ENCODE measurements at places on chromosomes 16 and 17.

GRCh38 chr16:80806927-80807340 is 2.5 kb upstream of the CDYL2 start:
- DNase-seq: no peak
- H3K4me1 ChIP-seq: no peaks in the 10 kb centered on the region
- peak overlapping the region; percentile 36 for H3K27ac ChIP-seq
- no peaks in the 10 kb centered on the region for H3K27me3 ChIP-seq
- H3K4me3 ChIP-seq: no peak overlapping the region
- H3K36me3 ChIP-seq: no peaks in the 10 kb centered on the region

DNA sequence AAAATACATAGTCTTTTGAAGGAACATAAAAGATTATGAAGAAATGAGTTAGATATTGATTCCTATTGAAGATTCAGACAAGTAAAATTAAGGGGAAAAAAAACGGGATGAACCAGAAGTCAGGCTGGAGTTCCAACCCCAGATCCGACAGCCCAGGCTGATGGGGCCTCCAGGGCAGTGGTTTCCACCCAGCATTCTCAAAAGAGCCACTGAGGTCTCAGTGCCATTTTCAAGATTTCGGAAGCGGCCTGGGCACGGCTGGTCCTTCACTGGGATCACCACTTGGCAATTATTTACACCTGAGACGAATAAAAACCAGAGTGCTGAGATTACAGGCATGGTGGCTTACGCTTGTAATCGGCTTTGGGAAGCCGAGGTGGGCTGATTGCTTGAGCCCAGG is 9.5 kb downstream of the STH start:
- no peaks in the 10 kb centered on the region for H3K4me1 ChIP-seq
- no peaks in the 10 kb centered on the region for H3K27me3 ChIP-seq
- H3K27ac ChIP-seq: no peak overlapping the region
- DNase-seq: no peak

DNA sequence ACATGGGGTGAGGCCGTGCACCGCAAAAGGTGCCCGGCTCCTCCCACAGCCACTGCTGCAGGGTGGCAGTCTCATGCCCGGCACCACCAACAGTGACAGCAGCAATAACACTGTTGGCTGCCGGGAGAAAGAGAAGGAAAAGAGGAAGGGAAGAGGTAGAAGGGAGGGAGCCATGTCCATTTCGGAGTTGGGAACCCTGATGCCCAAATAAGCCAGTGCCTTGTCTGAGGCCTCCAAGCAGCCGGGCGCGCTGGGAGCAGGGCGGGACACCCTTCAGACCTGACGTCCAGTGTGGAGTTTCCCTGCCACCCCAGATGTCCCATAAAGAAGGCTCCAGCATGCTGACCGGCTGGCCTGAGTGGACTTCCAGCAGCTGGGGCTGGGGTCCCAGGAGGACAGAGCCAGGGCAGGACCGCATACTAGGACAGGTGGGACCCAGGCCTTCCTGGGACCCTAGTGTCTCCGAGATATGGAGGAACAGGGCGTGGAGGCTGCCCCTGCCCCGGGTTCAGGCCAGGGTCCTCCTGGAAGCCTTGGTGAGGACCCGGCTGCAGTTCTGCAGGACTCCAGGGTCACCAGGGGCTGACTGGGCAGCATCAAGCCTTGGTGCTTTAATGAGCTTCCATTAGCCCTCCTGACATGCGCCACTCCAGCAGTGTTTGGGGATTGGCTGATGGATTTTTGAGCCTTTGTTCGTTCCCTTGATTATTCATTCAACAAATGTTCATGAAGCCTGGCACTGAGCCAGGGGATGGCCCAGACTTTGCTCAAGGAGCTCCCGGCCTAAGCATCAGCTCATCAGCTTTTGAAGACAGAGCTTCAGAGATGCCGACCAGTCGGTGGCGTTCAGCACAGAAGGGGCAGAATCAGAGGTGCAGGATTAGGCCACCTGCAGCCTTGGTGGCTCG is 223.6 kb upstream of the CIBAR2 start:
- no peak overlapping the region for H3K4me3 ChIP-seq
- no peaks in the 10 kb centered on the region for H3K36me3 ChIP-seq
- no peak overlapping the region for H3K27ac ChIP-seq
- peaks cover 1% of the 10 kb centered on the region for H3K4me1 ChIP-seq
- no peak for DNase-seq
- no peaks in the 10 kb centered on the region for H3K27me3 ChIP-seq

- no peak for DNase-seq
- no peaks in the 10 kb centered on the region for H3K27me3 ChIP-seq
- peaks cover 5% of the 10 kb centered on the region for H3K4me1 ChIP-seq
- no peaks in the 10 kb centered on the region for H3K36me3 ChIP-seq
- H3K4me3 ChIP-seq: no peak overlapping the region
- H3K27ac ChIP-seq: no peak overlapping the region
Observed at GRCh38 chr17:57419940-57420550, 163.7 kb downstream of the MSI2 start.

- no peaks in the 10 kb centered on the region for H3K36me3 ChIP-seq
- no peak overlapping the region for H3K4me3 ChIP-seq
- H3K27me3 ChIP-seq: peaks cover 64% of the 10 kb centered on the region
- H3K4me1 ChIP-seq: no peaks in the 10 kb centered on the region
- H3K27ac ChIP-seq: no peak overlapping the region
- DNase-seq: peak; percentile 59
Observed at GRCh38 chr17:34156741-34157589, 98.1 kb upstream of the CCL2 start.

All from upper lobe of right lung (tissue), 1 donor.